ENCODE measurements at places on chromosomes 5 and 9.
A peak's percentile ranks its signal among the peaks of the same experiment; 100 is the strongest.

DNA sequence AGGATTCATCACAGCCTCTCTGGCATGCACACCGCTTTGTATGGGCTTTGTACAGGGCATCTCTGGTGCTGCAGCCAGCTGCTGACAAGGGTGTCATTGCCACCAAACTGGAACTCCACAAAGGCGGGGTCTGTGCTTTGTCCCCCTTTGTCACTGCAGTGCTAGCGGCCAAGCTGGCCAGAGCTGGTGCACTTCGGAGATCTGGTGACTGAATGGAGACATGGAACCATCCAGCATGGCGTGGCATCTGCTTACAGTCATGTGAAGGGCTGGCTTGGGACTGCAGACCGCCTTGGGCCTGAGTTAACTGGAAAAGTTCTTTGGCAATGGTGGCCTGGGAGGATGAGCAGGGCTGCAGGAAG lies 18.7 kb upstream of the COL5A1 start:
- no peak for DNase-seq

GRCh38 chr5:126360467-126360866 lies 62.7 kb upstream of the GRAMD2B start:
- DNase-seq, result no peak

DNA sequence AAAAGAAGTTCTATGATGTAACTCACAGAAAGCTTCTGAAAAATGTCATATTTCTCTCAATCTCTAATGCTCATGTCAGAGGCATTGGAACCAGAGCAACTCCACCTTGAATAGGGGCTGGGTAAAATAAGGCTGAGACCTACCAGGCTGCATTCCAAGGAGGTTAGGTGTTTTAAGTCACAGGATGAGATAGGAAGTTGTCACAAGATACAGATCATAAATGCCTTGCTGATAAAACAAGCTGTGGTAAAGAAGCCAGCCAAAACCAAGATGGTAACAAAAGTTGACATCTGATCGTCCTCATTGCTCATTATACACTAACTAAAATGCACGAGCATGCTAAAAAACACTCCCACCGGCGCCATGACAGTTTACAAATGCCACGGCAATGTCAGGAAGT lies 411.1 kb upstream of the GRIA1 start:
- DNase-seq, result no peak

- DNase-seq, result no peak
These were observed 21.6 kb upstream of the SPATA31D4 start for GRCh38 chr9:81906671-81907070.

DNA sequence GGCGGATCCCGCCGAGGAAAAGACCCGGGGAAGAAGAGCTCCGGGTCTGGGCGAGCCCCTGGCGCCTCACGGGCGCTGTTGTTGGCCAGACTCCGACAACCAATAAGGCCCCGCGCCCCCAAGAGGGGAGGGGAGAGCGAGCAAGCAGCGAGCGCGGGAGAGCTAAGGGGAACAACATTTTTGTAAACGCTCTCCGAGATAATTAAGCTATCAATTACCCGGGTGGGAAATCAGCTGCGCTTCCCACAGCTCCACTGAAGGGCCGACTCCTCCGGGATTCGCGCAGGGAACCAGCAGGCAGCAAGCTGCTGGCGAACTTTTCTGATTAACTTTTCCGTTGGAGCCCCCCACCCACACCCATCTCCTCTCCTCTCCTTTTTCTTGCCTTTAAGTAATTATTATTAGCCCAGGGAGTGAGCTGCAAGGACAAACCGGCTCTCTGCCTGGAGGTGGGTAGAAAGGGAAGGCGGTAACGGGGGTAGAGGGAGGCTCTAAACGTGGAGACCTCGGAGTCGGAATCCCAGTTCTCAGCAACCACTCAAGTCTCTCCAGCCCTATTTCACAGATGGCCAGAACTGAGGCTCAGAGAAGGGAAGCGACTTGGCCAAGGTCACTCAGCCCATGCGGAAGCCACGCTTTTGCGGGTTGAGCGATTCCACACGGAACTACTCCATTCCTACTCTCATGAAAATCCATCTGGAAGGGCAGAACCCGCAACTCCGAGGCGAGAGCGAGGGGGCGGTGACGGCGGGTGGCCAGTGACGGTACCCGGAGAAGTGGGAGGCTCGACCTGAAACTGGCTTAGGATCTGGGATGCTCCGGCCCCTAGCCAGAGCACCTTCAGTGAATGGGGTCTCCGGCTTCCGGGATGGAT lies 1.3 kb downstream of the ASTN2 start:
- DNase-seq, result no peak

GRCh38 chr5:109258755-109259154 lies 151.0 kb downstream of the PJA2 start:
- DNase-seq, result no peak

- DNase-seq, result no peak
These were observed 1.1 kb downstream of the PRUNE2 start for GRCh38 chr9:76904661-76905457.

DNA sequence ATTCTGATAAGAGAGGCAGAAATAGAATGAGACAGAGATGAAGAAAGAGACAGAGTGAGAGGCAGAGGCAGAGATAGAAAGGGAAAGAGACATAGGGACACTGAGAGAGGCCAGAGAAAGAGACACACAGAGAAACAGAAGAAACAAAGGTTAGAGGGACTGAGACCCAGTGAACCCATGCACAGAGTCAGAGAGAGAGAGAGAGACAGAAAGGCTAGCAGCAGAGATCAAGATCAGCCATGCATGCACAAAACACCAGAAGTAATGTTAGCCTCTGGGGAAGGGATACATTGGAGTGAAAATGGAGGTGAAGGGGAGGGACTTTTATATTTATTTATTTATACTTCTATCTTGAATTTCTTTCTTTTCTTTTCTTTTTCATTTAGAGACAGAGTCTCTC lies 14.1 kb upstream of the SPARC start:
- no peak for DNase-seq

GRCh38 chr5:31382051-31382878 lies 149.6 kb downstream of the DROSHA start:
- DNase-seq, result no peak

GRCh38 chr9:116298249-116298648 lies 144.7 kb downstream of the PAPPA start:
- no peak for DNase-seq

- no peak for DNase-seq
These were observed 468.1 kb downstream of the SPATA31D1 start for GRCh38 chr9:82456642-82457041.

- DNase-seq, result no peak
These were observed 482.2 kb upstream of the PAPPA start for GRCh38 chr9:115671236-115671962.

GRCh38 chr5:170164921-170165320 lies 59.2 kb downstream of the FOXI1 start:
- DNase-seq, result no peak

DNA sequence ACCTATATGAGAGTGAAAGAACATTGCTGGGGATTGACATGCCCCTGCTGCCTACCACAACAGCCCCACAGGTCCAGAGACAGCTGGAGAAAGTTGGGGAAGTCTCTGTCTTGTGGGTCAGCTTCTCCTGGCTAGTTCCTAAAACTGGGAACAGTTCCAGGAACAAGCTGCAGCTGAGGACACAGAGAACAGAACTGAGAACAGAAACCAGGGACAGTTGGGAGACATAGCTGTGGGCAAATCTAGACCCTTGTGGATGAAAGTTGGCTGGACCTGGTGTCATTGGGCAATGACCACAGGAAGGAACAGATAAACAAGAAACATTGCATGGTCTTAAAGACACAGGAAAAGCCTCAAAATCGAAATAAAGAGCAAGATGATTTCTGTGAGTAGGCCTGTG lies 58.3 kb upstream of the MOCS2 start:
- DNase-seq, result no peak

- DNase-seq, result peak; percentile 70
These were observed 1.4 kb downstream of the PIK3R1 start for GRCh38 chr5:68217047-68217355.

- DNase-seq, result no peak
These were observed 672 bp upstream of the ITGA2 start for GRCh38 chr5:52988335-52989024.

GRCh38 chr9:15253197-15253596 lies 53.8 kb downstream of the TTC39B start:
- DNase-seq, result no peak

DNA sequence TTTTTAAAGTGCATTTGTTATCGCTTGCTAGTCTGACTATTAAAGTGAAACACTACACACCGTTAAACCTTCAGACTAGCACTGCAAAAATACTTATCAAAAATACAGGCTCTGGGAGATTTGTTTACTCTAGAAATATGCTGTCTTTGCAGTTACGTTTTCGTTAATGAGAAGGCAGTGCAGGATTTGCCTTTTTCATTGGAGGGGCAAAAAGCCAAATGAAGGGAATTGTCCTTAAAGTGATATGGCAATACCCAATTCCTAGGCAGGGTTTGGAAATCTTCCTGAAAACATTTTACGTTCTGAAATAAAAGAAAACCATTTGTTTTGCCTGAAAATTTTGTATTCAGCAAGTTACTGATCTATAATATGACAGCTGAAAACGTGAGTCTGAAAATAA lies 1800.2 kb downstream of the MAT2B start:
- no peak for DNase-seq

GRCh38 chr5:93578813-93579691 lies 2.0 kb downstream of the NR2F1-AS1 start:
- DNase-seq, result no peak

GRCh38 chr5:174837919-174838902 lies 113.8 kb downstream of the MSX2 start:
- DNase-seq, result no peak

DNA sequence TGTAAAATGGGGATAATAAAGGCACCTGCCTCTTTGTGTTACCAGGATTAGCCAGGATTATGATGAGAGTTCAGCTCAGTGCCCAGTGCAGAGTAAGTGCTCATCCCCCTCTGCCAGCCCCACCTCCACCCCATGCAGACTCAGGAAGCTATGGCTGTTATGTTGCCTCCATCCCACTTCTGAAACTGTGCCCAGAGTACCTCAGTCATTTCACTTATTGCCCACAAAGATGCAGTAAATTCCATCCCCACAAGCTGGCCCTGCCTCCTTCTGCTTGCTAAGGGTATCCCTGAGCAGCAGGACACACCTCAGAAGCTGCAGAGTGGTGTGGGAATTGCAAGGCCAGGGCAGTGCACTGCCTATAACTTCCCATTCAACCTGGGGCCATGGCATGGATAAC lies 415.1 kb downstream of the SPOCK1 start:
- DNase-seq, result no peak

GRCh38 chr5:169657127-169657526 lies 20.1 kb downstream of the DOCK2 start:
- DNase-seq, result no peak

- no peak for DNase-seq
These were observed 257.5 kb downstream of the PARP8 start for GRCh38 chr5:50923768-50924494.

GRCh38 chr9:7375013-7375511 lies 424.5 kb downstream of the DMAC1 start:
- no peak for DNase-seq

DNA sequence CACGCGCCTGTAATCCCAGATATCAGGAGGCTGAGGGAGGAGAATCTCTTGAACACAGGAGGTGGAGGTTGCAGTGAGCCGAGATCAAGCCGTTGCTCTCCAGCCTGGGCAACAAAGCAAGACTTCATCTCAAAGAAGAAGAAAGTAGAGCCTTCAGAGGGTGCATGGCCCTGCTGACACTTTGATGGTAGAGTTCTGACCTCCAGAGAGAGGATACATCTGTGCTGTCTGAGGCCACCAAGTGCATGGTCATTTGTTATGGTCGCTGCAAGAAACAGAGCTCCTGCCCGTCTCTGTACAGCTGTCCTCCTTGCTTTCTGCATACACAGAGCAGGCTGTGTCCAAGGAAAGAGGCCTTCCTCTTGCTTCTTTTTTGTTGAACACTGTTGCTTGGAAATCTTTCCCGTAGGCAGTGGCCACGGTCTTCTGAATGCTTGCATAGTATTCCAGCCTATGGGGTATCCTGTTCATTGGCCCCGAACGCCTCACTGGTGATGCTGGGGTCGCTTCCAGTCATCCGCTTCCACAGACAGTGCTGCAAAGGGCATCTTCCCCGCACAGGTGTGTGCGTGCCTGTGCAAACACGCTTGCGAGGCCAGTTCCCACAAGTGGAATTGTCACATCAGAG lies 36.8 kb upstream of the UNC5A start:
- no peak for DNase-seq

DNA sequence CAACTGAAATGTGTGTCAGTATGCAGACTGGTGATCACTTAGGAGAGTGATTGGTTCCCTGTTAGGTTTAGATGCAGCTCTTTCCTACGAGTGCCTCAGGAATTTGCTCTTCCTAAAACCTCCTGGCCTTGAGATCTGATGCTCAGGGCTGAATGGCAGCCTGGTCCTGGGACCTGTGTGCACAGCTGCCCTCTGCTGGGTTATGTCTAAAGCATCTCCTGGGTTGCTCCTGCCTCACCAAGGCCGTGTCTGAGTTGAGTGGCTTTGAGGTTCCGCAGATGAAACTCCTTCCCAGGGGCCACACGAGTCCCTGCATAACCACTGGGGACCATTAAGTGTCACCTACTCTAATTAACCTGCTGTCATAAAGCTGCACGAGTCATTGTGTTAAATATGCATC lies 59.5 kb downstream of the MVB12B start:
- peak; percentile 4 for DNase-seq

GRCh38 chr5:176545737-176546509 lies 3.2 kb upstream of the CDHR2 start:
- DNase-seq, result no peak

GRCh38 chr5:135393691-135394090 lies 5.3 kb downstream of the MACROH2A1 start:
- DNase-seq, result no peak

- no peak for DNase-seq
These were observed 281.6 kb downstream of the PTPRD start for GRCh38 chr9:10331157-10331556.

DNA sequence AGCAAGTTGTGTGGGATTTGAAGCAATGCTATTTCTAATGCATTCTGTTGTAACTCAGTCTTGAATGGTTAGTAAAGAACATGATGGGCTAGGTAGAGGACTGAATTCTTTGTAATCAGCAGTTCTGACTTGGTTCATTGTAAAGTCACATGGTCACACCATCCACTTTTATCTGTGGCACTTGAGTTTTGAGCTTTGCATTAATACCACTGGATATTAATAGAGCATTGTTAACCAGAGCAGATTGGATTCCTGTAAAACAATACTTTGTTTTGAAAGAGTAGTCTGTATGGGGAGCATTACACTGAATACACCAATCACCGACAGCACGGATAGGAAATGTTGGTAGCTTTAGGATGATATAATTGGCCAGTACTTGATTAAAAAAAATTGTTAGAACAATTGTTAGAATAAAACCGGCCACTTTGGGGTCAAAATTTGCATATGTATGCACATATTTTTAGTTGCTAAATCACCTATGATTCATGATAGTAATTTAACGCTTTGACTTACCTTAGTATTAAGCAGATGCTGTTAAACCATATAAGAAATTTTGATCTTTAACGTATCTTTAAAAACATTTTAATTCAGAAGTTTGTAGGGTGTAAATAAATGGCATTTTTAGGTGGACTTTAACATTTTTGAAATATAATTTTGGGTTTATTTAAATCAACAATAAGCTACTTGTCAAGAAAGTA lies 17.4 kb downstream of the SLC12A2 start:
- DNase-seq, result no peak

GRCh38 chr5:180785121-180785781 lies 17.4 kb downstream of the MGAT1 start:
- no peak for DNase-seq

All from erythroblast (primary cell).